T-helper 17 cell (primary cell): ENCODE measurements at places on chromosomes 1 and 21.

- no peak for DNase-seq
Measured at GRCh38 chr1:222028116-222028515, 286.2 kb upstream of the DUSP10 start.

DNA sequence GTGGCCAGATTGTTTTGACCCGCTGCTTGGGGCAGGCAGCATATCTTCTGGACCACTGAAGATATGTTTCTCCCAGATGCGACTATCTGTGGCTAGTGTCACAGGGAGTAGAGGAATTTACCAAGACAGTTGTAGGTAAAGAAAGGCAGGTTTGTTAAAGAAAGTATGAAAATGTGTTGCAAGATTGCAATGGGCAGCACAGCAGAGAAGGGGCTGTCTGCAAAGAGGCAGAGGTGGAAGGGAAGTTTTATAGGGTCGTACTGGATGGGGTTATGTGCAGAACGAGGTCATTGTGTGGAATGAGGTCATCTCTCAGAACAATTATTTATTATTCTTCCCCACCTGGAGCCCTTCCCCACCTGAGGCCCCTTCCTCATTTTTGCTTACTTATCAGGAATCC lies 15.0 kb upstream of the VAMP4 start:
- DNase-seq: no peak

DNA sequence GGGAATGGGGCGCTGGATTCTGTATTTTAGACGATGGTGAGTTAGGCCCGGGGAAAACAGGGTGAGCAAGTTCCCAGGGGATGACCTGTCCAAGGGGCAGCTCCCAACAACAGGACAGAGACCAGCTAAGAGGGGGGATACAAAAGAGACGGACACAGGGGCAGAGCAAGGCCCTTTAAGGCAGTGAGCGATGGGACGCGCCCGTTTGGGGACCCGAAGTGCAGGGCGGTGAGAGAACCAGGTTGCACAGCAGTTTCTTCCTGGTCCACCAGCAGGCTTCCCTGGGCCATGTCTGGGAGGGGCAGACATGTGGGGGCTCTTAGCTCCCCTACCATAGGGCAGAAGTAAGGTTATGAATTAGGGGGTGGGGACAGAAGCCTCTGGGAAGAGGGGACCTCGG lies 22.0 kb downstream of the INAVA start:
- no peak for DNase-seq

DNA sequence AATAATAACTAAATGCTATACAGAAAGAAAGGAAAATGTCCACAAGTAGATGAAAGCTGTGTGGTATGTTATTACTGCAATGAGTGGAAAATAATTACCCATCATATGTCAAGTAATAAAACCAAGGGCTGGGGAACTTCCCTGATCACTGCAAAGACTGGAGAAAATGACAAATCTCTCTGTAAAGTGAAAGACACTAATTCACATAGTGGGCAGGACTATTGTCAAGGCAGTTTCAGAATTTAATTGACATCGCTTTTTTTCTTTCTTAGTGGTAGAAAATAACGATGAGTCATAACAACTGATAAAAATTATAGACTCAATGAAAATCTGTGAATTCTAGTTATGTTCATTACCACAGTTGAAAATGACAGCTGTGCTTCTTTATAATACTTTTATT lies 153.7 kb upstream of the ST6GALNAC5 start:
- DNase-seq: no peak

GRCh38 chr1:21368515-21369289 lies 71.2 kb upstream of the NBPF3 start:
- peak; percentile 58 for DNase-seq

GRCh38 chr1:74005533-74005932 lies 192.4 kb downstream of the LRRIQ3 start:
- DNase-seq: no peak

DNA sequence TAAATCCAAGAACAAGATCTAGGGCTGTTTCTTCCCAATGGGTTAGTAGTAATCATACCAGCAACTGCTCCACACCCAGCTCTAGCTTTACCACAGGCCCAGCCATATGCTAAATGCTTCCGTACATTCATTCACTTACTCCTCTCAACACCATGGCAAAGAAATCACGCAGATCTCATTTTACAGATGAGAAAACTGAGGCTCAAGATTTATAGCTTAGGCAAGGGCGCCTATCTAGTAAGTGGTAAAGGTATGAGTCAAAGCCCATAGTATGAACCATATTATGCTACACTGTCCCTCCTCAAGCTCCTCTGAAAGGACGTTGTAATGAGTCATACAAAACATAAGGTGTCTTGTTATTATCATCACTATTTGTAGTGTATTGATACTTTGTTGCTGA lies 82.2 kb downstream of the NIBAN1 start:
- no peak for DNase-seq

DNA sequence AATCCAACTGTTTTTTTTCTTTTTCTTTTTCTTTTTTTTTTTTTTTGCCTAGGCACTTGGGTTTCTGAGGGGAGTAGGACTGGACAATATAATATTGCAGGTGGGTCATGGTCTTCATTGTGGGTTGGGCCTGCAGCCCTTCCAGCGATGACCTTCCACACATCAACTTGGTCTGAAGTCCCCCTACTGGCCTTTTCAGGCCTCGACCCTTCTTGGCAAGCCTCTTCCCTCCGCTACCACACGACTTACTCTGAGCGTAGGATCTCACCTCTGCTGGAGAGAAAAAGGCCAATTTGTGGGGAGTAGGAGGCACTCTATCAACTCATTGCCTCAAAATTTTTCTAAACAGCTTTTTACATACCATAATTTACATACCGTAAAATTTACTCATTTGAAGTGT lies 51.1 kb upstream of the GRIK3 start:
- no peak for DNase-seq
